CD4-positive, alpha-beta T cell treated with Interleukin-17A for 4 hours (primary cell): ENCODE measurements at places on chromosomes 4 and X.

DNA sequence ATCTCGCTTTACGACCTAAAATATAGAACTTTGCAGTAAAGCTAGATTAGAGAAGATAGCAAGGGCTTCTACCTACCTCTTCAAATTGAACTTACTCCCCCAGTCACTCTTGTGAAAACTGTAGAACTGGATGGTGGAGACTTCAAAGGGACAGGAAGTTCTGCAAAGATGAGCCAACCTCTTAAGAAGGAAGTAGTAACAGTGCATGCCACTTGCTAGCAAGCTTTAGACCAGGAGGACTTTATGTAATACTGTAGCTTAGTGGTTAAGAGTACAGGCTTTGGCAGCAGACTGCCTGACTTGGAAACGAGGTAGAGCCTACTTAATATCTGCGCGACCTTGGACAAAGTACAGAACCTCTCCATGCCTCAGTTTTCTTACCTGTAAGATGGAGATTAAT, 27.5 kb upstream of the VBP1 start:
- peak; percentile 38 for DNase-seq

- no peak for DNase-seq
Measured at GRCh38 chr4:122798101-122798500, 28.5 kb upstream of the FGF2 start.

DNA sequence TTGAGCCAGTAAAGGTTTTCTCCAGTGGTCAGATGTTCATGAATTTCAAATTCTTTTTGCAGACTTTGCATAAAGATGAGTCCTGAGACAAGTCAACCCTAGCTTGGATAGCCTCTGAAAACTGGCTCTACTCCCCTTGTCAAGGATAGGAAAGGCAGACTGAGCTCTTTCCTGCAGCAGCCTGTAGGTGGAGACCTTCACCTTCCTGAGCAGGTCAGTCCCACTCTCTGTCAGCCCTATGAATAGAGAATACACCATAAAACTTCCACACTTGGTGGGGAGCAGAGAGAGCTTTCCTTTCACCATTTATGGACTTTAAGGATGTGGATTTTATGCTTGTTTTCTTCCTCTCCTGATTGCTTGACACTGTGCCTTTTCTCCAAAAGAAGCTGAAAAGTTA, 41.9 kb downstream of the PCDH19 start:
- DNase-seq = no peak

DNA sequence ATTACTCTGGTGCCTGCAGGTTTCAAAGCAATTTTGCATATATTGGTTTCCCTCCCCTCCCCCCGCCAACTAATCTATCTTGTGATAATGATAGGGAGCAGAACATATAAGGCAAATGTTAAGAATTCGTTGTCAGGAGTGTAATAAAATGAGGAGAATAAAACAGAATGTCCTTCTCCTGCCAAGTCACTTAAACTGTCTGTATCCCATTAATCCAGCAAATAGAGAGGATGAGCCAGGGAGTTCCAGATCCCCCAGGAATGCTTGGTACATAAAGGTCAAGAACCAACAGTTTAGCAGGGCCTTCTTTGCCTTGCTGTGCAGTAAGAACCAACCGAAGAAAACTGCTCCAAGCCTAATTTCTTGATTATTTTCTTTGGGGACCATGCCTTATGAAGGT, 141.4 kb downstream of the AMELX start:
- no peak for DNase-seq

- no peak for DNase-seq
Measured at GRCh38 chrX:18917831-18918230, 66.1 kb downstream of the PHKA2 start.

- no peak for DNase-seq
Measured at GRCh38 chrX:75229774-75230173, 44.1 kb upstream of the UPRT start.
